ENCODE measurements at places on chromosomes 16 and 17.

GRCh38 chr16:13521356-13521755 is 398.6 kb upstream of the ERCC4 start:
- DNase-seq: no peak

- no peak for DNase-seq
Observed at GRCh38 chr17:6101706-6102105, 31.5 kb downstream of the WSCD1 start.

- peak; percentile 66 for DNase-seq
Observed at GRCh38 chr16:3101018-3101840, 2.1 kb upstream of the ZSCAN10 start.

DNA sequence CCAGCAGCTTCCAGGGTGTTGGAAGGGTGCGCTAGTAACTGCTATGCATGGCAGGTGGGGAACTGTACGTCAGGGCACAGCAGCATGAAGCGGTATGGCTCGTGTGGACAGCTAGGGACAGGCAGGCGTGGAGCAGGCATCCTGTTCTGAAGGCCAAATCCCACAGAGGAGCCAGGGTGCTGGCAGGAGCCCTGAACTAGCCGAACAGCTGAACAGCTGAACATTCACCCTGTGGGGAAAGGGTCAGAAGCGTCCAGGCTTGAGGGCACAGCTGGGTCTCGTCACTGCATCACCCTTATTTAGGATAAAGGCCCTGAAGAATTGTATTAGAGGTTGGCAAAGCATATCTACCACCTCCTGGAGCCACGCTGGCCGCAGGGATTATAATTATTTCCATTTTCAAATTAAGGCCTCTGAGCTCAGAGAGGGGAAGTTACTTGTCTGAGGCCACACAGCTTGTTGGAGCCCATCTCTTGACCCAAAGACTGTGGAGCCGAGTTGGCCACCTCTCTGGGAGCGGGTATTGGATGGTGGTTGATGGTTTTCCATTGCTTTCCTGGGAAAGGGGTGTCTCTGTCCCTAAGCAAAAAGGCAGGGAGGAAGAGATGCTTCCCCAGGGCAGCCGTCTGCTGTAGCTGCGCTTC is 3.3 kb upstream of the STH start:
- DNase-seq: no peak

- no peak for DNase-seq
Observed at GRCh38 chr17:5526821-5527598, 40.6 kb downstream of the MIS12 start.

GRCh38 chr17:50175035-50175807 is 9.4 kb downstream of the SGCA start:
- DNase-seq: no peak

DNA sequence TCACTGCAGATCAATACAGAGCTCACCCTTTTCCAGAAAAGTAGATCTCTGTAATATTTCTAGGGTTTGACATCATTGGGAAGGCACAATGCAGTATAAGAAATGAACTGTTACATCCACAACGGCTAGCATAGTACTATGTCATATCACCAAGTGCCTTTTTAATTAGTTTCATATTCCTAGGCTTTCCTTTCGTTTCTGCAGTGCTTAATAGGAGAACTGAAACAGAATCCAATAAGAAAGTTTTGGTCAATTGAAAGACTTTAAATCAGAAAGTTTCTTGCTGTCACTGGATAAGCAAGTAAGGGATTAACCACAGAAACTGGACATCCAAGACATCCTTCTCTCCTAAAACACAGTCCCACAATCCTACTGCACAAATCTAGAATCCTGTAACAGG is 3.5 kb upstream of the RNF43 start:
- no peak for DNase-seq

- no peak for DNase-seq
Observed at GRCh38 chr17:77200711-77201110, 59.9 kb downstream of the SEC14L1 start.

GRCh38 chr16:73172241-73172972 is 124.5 kb upstream of the ZFHX3 start:
- no peak for DNase-seq

DNA sequence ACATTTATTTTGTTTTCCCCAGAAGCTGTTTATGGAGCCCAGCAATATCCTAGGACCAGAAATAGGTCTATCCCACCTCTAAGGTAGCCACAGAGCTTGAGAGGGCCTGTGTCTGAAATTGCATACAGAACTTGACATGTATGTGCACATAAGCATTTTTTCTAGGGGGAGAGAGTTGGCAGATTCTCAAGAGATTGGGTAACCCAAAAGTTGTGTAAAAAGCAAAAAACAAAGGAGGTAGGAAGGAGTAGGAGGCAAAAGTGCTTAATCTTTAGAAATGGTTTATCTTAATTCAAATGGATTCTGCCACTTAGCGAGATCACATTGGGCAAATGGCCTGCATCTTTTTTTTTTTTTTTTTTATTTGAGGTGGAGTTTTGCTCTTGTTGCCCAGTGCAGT is 3.5 kb downstream of the PLK1 start:
- no peak for DNase-seq

- no peak for DNase-seq
Observed at GRCh38 chr16:12704492-12705111, 99.1 kb downstream of the CPPED1 start.

DNA sequence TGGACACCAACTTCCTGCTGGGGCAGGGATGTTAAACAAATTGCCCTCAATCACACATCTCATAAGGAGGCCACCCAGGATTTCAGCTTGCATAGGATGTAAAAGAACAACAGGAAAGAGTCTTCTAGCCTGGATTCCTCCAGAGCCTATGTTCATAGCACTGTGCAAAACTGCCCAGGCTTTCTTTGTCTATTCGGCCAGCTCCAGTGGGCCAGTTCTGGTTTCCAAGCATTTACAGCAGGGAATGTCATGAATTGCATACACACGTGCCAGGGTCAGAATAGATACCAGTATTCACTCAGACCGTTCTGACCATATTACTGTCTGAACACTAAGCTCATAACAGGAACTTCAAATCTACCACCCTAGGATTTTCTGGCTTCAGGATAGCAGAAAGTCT is 273.2 kb downstream of the CDH8 start:
- DNase-seq: no peak

- DNase-seq: no peak
Observed at GRCh38 chr17:72890711-72891110, 201.8 kb downstream of the SLC39A11 start.

DNA sequence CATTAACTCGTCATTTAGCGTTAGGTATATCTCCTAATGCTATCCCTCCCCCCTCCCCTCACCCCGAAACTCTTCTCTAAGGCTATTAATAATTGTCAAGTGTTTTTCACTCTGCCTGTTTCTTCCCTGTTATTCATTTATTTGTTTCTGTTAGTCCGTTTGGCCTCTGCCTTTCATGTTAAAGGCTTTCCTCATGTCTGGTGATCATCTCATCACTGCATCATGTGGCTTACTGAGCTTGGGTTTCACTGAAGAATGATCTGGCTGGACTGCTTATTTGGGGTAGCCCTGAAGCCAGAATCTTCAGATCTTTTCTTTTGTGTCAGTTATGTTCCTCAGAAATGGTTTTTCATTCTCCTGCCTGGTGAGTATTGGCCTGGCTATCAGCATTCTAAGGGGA is 9.5 kb downstream of the UTP4 start:
- no peak for DNase-seq
